ENCODE measurements at places on chromosomes 3 and 15. TPM values are rescaled to one million over a fixed set of nuclear protein-coding genes. Genes with fewer than 3 reads are reported as not detected.

Gene CACNA2D2
- total RNA-seq = 14.1 TPM

Gene ZPLD1
- not detected for total RNA-seq

Gene PARP15
- 0.21 TPM for total RNA-seq

Gene PRRT3
- total RNA-seq = 8.4 TPM

DNA sequence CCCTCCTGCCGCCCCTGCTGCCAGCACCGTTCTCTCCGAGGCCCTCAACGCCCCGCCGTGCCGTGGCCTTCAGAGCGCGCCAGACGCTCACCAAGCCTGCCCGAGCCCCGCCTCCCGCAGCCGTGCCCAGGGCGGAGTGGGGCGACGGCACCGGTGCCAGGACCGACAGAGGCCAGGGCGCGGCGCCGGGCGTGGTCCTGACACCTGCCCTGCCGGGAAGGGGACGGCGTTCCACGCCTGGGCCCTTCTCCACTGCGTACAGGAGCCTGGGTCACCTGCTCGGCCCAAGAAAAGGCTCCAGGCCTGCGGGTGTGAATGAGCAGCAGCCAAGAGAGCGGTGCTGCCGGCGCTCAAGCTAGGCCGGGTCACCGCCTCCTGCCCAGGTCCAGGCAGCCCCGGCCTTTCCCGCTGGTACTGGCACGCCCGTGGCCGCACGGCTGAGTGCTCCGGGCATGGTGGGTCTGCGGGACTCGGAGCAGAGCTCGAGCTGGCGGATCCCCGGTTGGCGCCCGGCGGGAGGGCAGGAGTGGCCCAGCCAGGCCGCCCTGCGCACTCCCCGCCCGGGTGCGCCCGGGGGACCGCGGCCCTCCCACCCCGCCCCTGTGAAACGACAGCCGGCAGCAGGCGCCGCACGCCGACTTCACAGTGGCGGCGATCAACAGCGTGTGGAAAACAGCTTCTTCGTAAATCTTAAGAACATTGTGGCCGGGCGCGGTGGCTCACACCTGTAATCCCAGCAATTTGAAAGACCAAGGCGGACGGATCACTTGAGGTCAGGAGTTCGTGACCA lies 4.2 kb downstream of the OCA2 start:
- peak; percentile 79 for DNase-seq

DNA sequence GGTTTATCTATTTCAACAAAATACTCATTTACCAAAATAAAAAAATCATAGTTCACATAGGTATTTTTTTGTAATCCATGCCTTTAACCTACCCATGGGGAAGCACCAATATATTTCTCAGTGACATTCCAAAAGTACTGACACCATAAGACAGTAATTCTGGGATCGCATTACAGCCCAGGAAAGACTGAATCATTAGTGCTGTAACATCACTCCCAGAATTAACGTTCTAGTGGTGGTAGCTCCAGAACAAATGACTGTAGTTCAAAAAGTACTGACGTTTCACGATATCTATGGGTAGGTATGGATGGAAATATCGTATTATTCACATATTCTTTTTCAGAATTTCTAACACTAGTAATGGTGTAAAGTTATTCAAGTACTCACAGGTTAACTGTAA lies 54.3 kb upstream of the NEK10 start:
- DNase-seq = no peak
